Effector memory CD4-positive, alpha-beta T cell (primary cell): ENCODE measurements at places on chromosomes 7 and 10.

- DNase-seq = no peak
Measured at GRCh38 chr10:91797048-91797690, 1.1 kb upstream of the TNKS2 start.

DNA sequence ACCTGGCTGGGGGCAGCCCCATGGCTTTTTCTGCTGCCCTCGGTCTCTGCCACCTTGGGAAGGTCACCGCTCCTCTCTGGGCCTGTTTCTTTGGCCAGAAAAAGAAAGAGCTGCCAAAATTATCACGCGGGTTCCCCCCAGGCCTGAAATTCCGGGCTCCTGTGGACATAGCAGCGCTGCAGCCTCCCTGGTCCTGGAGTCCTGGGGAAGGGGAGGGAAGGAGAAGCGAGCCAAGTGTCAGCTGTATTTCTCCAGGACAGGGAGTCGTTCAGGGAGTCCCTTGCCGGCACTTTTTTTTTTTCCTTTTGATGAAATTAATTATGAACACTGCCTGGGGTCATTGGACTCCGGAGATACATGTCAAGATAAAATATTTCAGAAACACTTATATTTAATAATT is 152.3 kb upstream of the GPR26 start:
- DNase-seq = no peak

- DNase-seq = no peak
Measured at GRCh38 chr7:2404714-2405119, 1.3 kb downstream of the CHST12 start.

GRCh38 chr7:69843653-69844052 is 245.4 kb downstream of the AUTS2 start:
- DNase-seq = no peak

- DNase-seq = no peak
Measured at GRCh38 chr10:2111965-2112364, 374.6 kb upstream of the ADARB2 start.

- no peak for DNase-seq
Measured at GRCh38 chr7:151380199-151381097, 29.4 kb downstream of the WDR86 start.

DNA sequence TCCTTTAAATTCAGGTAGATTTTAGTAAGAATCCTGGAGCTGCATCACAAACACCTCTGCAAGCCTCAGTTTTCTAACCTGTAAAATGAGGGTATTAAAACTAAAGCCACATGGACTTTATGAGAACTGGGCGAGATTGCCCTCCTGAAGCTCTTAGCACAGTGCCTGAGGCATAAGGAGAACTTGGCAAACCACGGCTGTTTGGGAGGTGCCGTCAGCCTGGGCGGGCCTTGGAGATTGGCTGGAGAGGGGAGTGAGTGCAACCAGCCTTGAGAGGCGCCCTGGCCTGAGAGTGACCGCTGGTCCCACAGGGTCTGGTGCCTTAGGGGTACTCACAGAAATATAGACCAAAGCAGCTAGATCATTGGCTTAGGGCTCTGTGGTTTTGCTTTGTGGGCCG is 5.4 kb upstream of the TNS3 start:
- no peak for DNase-seq

- no peak for DNase-seq
Measured at GRCh38 chr7:22668971-22669401, 58.0 kb upstream of the IL6 start.

DNA sequence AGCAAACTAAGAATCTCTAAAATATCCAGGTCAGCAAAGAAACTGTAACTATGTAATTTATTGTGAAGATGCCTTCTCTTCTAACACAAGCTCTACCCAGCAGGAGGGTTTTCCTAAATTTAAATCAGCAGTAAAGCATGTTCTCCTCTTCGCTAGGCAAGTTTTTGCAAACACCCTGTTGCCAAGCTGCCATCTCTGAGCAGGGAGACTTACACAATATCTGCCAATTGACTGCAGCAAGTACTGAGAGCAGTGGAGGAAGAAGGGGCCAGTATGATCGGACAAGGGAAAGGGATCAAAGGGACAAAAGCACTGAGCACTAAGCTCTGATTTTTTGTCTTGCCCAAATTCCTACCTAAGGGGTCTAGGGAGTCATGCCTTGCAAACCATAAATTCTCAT is 16.0 kb upstream of the LANCL2 start:
- DNase-seq = no peak

DNA sequence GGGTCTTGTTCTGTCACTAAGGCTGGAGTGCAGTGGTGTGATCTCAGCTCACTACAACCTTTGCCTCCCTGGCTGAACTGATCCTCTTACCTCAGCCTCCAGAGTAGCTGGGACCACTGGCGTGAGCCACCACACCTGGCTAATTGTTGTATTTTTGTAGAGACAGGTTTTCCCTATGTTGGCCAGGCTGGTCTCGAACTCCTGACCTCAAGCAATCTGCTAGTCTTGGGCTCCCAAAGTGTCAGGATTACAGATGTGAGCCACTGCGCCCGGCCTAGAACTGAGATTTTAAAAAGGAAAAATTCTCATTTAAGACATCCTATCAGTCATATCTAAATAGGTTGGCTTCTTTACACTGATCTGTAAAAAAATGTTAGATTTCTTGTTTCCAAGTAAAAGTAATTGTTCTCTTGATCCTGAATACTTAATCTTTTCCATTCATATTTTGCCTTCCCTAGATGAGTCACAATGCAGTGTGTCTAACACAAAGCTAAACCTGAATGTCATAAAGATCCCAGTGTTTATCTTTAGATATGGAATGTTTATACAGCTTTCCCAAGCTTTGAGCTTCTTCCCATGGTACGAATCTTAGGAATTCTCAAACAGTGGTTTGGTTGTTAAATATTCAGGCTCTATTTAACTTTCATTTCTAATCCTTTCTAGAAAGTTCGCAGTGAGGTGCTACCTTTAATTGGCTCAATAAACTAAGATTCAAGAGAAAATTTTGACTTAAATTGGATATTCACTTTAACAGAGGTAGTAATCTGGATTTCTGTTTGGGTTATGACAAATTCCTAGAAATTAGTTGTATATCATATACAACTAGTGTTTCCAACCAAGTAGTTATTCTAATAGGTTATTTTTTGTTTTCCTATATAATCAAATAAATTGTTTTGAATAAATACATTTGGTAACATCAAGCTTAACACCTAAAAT is 12.1 kb upstream of the LAMB1 start:
- no peak for DNase-seq

- DNase-seq = no peak
Measured at GRCh38 chr10:69151984-69152383, 28.0 kb downstream of the VPS26A start.

DNA sequence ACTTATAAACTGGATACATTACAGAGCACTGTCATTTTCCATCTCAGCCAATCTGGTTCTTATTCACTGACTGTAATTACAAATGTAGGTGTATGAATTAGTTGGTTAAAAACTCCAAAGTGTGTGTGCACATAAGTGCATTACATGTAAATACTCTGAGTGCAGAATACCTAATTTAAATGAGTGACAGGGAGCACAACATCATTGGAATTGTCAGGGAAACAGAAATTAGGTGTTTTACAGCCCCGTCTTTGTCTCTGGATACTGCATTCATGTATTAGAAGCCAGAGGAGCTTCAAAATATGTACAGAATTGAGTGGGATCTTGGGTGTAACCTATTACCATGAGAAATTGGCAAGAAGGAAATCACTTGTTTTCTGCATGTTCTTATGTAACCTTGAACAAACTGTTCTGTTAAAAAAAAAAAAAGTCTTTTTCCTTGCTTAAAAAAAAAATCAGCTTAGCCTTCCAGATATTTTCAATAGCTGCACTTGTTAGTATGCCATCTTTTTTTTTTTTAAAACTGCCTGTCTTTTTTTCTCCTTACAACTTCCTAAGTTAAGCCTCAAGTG is 31.1 kb downstream of the CELF2 start:
- DNase-seq = no peak

DNA sequence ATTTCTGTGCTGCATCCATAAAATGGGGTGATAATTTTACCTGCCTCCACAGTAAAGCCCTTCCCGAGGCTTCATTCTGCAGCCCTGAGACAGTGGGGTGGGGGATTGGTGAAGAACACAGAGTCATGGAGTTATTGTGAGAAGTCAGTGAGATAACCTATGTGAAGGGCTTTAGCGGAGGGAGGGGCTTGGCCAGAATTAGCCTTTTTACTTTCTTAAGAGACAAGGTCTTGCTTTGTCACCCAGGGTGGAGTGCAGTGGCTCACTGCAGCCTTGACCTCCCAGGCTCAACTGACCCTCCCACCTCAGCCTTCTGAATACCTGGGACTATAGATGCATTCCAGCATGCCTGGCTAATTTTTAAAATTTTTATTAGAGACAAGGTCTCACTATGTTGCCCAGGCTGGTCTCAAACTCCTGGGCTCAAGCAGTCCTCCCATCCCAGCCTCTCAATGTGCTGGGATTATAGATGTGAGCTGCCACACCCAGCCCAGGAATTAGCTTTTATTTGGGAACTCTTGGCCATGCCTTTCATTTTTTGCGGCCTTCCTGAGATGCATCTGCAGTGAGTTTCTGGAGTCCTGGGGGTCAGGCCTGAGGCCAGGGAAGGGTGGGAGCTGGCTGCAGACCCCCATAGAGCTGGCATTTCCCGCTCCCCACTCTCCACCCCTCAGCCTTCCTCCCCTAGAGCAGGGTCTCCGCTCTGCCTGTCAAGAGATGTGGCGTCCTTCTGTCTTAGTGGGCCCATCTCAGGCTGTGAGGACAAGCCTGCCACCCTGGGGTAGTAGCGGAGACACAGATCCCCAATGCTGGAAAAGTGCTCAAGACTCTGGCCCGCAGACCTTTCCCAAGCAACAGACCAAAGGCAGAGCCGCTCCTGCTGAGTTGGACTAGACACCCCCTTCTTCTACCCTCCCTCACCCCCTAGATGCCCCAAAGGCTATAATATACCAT is 77.0 kb downstream of the ZMIZ1 start:
- no peak for DNase-seq

DNA sequence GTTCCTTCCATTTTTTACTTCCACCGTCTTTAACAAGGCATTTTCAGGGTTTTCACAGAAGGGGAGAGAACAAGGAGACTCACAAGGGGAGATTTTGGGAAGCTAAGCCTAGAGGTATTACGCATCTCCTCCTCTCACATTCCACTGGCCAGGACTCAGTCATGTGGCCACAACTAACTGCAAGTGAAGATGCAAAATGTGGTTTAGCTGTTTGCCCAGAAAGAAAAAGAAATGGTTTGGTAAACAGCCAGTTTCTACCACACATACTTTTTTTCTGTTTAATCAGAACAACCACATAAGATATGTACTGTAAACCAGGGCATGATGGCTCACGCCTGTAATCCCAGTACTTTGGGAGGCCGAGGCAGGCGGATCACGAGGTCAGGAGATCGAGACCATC is 21.4 kb upstream of the HELLS start:
- DNase-seq = no peak

DNA sequence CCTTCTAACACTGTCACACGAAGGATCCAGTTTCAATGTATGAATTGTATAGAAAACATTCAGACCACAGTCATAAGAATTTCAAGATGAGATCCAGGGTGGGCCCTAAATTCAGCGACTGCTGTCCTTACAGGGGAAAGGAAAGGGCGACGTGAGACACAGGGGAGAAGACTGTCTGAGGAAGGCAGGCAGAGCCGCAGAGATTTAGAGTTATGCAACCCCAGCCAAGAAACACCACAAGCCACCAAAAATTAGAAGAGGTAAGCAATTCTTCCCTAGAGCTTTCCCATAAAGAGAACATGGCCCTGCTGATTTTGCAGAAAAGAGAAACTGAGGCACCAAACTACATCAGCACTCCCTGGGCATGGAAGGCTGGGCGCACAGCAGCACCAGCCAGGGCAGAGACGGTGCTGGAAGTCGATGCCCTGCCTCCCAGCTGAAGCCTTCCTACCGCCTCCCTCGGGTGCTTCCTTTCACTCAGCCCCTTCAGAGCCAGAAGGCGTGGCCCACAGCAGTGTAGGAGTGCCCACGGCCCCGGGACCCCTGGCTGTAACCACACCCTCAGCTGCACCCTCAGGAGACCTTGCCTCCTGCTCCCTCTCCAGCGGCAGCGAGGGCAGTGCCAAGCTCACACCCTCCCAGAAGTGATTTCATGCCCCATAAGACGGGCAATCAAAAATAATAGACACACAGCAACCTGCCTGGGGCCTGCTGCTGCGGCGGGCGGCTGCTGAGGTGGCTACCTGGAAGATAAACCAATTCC is 81.0 kb upstream of the LRRC4 start:
- no peak for DNase-seq

DNA sequence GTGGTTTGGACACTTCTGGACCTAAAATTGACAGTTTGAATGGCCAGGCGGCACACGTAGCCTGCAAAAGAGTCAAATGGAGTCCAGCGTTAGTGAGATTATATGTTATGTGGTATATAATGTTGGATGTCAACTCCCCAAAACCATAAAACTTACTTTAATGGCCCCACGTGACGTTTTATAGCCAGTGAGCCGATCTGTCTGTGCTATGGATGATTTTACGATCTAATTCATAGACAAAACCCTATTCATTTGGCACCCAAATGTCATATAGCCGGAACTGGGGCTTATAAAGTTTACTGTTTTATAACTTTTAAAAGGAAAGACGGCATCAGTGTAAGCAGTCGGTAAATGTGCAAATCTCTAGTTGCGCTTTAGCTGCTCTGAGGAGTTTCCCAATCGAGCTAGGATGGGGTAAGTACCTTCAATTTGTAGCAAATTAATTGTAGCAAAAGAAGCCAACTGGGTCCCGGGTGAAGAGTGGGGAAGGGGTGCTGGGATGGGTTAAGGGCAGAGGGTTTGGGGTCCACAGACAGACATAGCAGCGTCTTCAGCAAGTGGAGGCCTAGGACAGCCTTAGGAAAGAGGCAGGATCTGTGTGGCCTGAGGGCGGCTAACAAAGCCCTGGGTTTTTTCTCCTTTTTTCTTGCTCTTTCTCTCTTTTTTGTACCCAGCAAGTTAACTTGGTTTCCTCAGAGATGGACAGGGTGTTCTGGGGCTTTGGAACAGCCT is 3.2 kb downstream of the HOXA5 start:
- DNase-seq = no peak

GRCh38 chr7:19413443-19413965 is 268.3 kb upstream of the FERD3L start:
- DNase-seq = no peak

GRCh38 chr7:40306596-40306995 is 171.8 kb downstream of the SUGCT start:
- DNase-seq = no peak

- DNase-seq = no peak
Measured at GRCh38 chr10:7411671-7412128, 866 bp upstream of the SFMBT2 start.

- no peak for DNase-seq
Measured at GRCh38 chr10:109115179-109115578, 808.1 kb downstream of the XPNPEP1 start.

GRCh38 chr7:26659121-26659520 is 205.3 kb downstream of the SKAP2 start:
- DNase-seq = no peak

DNA sequence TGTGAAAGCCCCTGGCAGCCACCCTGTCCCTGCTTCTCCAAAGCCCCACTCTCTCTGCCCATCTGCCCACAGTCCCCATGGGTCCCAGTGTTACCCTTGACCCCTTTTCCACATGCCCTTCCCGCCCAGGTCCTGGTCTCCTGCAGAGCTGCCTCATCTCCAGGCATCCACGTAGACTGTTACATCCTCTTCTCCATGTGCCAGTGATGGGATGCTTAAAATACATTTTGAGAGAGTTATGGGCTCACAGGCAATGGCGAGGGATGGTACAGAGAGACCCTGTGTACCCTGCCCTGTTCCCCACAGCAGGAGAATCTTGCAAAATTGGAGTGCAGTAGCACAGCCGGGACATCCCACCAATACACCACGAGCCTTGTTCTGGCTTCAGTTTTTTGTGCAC is 56.8 kb downstream of the GLRX3 start:
- DNase-seq = no peak

GRCh38 chr7:20237464-20238193 is 20.4 kb upstream of the MACC1 start:
- no peak for DNase-seq
